Upper lobe of right lung (tissue), 1 donor: ENCODE measurements at places on chromosomes 5 and 9.

DNA sequence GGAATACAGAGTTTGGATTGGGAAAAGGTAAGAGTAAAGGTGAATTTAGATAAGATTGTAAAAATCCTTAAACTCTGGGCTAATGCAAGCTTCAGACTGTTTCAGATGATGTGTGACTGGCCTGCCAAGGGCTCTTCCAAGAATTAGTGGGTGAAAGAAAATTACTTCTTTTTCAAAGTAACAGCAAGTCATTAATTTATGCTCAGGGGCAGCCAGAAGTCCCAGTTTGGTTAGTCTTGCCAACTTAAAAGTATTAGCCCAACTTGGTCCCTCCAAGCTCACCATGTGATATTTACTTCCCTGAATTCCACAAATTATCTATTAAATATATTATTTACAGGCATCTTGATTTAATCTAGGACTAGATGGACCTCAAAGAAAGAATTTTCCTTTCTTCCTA lies 947.8 kb downstream of the NR2F1-AS1 start:
- H3K36me3 ChIP-seq: no peaks in the 10 kb centered on the region
- no peaks in the 10 kb centered on the region for H3K4me1 ChIP-seq
- DNase-seq: no peak

- H3K27me3 ChIP-seq: no peaks in the 10 kb centered on the region
- DNase-seq: no peak
- H3K4me1 ChIP-seq: no peaks in the 10 kb centered on the region
- H3K36me3 ChIP-seq: no peaks in the 10 kb centered on the region
- H3K4me3 ChIP-seq: no peak overlapping the region
Observed at GRCh38 chr9:76677481-76678055, 86.7 kb upstream of the PCA3 start.

DNA sequence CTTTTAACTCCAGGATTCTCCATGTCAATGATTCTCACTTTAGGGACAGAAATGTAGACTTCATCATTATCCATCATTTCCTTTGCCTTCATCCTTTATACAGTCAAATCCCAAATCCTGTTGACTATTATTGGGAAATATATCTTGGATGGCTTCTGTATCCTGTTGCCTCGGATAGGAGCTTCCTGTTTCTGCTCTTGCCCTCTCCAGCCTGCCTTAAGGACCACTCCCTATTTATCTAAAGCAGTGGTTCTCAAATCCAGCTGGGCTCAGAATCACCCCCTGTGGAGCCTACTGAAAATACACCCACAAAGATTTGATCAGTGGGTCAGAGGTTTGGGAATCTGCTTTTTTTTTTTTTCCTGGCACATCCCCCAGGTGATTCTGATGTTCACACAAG lies 8.5 kb downstream of the AFAP1L1 start:
- peaks cover 23% of the 10 kb centered on the region for H3K4me1 ChIP-seq
- no peak overlapping the region for H3K27ac ChIP-seq

DNA sequence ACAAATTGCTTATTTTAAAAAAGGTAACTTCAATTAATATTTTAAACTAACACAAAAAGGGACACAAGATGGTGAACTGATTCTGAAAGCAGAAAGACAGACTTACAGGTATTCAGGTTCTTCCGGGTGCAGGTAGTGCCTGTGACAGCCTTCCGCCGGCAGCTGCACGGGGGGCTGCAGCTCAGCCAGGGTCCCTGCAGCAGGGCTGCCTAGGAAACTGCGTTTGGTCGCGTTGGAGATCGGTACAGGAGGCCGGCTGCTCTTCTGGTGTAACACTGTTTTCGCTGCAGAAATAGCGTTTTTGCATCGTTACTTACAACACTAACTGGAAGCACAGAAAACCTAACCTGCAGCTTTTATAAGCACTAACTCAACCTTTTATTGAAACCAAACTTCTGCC lies 80.0 kb downstream of the CAMSAP1 start:
- no peaks in the 10 kb centered on the region for H3K27me3 ChIP-seq
- H3K4me1 ChIP-seq: no peaks in the 10 kb centered on the region
- H3K36me3 ChIP-seq: peaks cover 42% of the 10 kb centered on the region
- peak; percentile 35 for DNase-seq

DNA sequence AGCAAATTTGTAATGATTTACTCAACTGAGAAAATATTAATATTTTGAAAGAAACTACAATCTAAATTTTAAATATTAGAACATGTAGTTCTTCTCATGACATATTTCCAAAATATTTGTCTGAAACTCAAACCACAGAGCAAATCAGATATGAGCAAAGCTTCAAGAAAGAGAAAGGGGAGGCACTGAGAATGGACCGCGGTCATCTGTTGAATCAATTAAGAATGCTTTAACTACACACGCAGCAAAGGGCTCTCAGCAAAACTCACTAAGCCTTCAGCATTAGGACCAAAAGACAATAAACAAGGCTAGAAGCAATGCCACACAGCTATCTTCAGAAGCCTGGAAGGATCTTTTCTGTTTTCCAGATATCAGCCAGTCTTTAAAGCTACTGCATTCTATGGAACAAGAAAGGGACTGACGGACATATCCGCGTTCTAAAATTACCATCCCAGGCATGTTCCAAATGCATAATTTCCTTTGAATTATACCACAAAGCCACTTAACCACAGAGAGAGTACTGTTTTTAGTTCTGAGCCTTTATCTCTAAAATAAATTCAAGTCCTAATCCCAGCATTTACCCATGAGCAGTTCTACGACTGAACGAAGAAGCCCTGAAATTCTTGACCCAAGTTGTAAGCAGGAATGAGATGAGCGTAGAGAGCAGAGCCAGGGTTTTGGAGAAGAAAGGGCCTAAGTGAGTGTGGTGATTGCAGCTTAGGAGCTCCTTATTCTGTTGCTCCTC lies 513.5 kb downstream of the AGTPBP1 start:
- no peaks in the 10 kb centered on the region for H3K4me1 ChIP-seq
- H3K27ac ChIP-seq: no peak overlapping the region
- no peak for DNase-seq
- no peak overlapping the region for H3K4me3 ChIP-seq

- peaks cover 12% of the 10 kb centered on the region for H3K4me1 ChIP-seq
- H3K27me3 ChIP-seq: no peaks in the 10 kb centered on the region
- no peak for DNase-seq
- no peaks in the 10 kb centered on the region for H3K36me3 ChIP-seq
- no peak overlapping the region for H3K27ac ChIP-seq
Observed at GRCh38 chr5:124884114-124884513, 137.7 kb upstream of the ZNF608 start.

- no peak overlapping the region for H3K4me3 ChIP-seq
- H3K27me3 ChIP-seq: peaks cover 11% of the 10 kb centered on the region
- no peaks in the 10 kb centered on the region for H3K4me1 ChIP-seq
- H3K36me3 ChIP-seq: no peaks in the 10 kb centered on the region
Observed at GRCh38 chr9:124458441-124458840, 8.2 kb downstream of the ADGRD2 start.

DNA sequence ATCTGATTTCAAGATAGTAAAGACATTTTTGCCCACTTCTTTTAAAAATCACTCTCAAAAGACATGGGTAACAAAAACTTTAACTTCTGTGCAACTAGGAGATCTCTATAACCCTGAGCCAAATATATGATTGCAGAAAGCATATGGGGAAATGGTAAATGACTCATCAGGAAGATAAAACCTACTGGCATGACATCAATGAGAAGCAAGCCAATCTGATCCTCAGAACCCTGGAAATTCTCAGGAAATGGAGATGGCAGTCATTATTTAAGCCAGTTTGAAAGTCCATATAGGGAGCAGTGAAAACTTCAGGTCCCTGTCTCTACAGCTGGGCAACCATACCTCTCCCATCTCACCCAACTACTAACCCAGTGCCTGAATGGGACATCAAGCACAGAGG lies 249.7 kb upstream of the NREP start:
- no peak overlapping the region for H3K4me3 ChIP-seq
- H3K27me3 ChIP-seq: no peaks in the 10 kb centered on the region
- DNase-seq: no peak
- no peak overlapping the region for H3K27ac ChIP-seq
- H3K36me3 ChIP-seq: no peaks in the 10 kb centered on the region

GRCh38 chr9:7234144-7234543 lies 476.4 kb downstream of the KDM4C start:
- H3K4me3 ChIP-seq: no peak overlapping the region
- no peaks in the 10 kb centered on the region for H3K4me1 ChIP-seq
- H3K27ac ChIP-seq: no peak overlapping the region
- H3K36me3 ChIP-seq: no peaks in the 10 kb centered on the region

- no peak for DNase-seq
- no peak overlapping the region for H3K27ac ChIP-seq
- no peaks in the 10 kb centered on the region for H3K36me3 ChIP-seq
- peaks cover 31% of the 10 kb centered on the region for H3K27me3 ChIP-seq
- H3K4me1 ChIP-seq: no peaks in the 10 kb centered on the region
Observed at GRCh38 chr5:174755106-174755505, 30.7 kb downstream of the MSX2 start.

DNA sequence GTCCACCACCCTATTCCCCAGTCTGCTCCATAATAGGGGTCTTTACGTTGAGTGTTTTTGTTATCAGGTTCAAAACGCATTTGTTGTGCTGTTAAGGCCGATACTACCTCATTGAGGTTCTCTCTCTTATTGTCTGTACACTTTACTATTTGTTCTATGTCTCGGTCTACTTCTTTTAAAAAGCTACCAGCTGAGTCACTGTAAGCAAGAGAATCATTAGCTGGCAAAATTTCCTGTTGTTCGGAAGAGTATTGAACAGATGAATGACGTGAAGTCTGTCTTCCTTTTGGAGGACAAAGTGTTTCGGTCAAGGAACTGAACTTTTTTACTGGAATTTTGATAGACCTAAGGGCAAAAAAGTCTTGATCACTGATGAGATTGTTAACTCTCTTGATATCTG lies 10.3 kb downstream of the LYSMD3 start:
- no peak overlapping the region for H3K4me3 ChIP-seq
- no peaks in the 10 kb centered on the region for H3K27me3 ChIP-seq
- no peak overlapping the region for H3K27ac ChIP-seq
- no peak for DNase-seq
- H3K36me3 ChIP-seq: peaks cover 62% of the 10 kb centered on the region
- H3K4me1 ChIP-seq: no peaks in the 10 kb centered on the region

DNA sequence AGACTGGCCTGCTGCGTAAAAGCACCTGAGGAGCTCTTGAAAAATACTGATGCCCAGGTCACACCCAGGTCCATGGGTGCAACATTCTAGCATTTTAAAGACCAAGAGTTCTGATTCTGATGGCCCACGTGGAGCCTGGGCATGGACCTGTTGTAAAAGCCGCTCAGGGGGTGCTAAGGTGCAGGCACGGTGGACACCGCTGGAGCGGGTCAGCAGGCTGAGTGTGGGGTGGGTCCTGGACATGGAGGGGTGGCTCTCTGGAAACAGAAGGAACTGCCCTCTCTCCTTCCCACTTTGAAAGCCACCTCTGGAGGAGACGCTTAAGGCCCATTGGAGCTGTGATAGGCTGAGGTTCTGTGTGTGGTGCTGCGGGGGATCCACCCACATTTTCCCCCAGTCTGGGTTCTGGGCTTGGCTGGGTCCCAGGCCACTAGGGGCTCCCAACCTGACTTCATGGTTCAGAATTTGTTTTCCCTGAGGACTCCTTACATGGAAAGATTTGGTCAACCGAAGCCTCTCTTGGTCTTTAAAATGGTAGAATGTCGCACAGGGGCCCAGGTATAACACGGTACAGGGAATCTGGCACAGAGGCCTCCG lies 16.6 kb downstream of the GPRIN1 start:
- H3K27ac ChIP-seq: no peak overlapping the region
- H3K4me1 ChIP-seq: no peaks in the 10 kb centered on the region
- H3K27me3 ChIP-seq: peaks cover 20% of the 10 kb centered on the region
- no peak for DNase-seq
- H3K4me3 ChIP-seq: no peak overlapping the region

- H3K36me3 ChIP-seq: no peaks in the 10 kb centered on the region
- no peaks in the 10 kb centered on the region for H3K4me1 ChIP-seq
- H3K27me3 ChIP-seq: no peaks in the 10 kb centered on the region
- DNase-seq: no peak
- no peak overlapping the region for H3K4me3 ChIP-seq
- H3K27ac ChIP-seq: no peak overlapping the region
Observed at GRCh38 chr5:74969726-74970125, 82.6 kb downstream of the GCNT4 start.

DNA sequence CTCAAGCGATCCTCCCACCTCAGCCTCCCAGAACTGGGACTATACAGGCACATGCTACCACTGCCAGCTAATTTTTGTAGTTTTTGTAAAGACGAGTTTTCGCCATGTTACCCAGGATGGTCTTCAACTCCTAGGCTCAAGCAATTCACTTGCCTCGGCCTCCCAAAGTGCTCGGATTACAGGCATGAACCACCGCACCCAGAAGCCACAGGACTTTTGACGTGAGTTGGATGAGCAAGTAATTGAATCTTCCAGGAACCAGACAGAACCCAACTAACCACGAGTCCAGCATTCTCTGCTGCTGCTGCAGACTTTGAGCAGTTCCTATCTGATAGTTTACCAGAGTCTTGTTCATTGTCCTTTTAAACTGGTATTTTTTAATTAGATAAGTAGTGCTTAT lies 9.6 kb upstream of the ATP6V0E1 start:
- H3K4me1 ChIP-seq: no peaks in the 10 kb centered on the region
- peaks cover 11% of the 10 kb centered on the region for H3K36me3 ChIP-seq
- H3K4me3 ChIP-seq: no peak overlapping the region
- no peak overlapping the region for H3K27ac ChIP-seq
- DNase-seq: no peak

- H3K27ac ChIP-seq: no peak overlapping the region
- H3K27me3 ChIP-seq: no peaks in the 10 kb centered on the region
- no peak overlapping the region for H3K4me3 ChIP-seq
Observed at GRCh38 chr9:74663439-74663838, 166.3 kb downstream of the RORB start.

DNA sequence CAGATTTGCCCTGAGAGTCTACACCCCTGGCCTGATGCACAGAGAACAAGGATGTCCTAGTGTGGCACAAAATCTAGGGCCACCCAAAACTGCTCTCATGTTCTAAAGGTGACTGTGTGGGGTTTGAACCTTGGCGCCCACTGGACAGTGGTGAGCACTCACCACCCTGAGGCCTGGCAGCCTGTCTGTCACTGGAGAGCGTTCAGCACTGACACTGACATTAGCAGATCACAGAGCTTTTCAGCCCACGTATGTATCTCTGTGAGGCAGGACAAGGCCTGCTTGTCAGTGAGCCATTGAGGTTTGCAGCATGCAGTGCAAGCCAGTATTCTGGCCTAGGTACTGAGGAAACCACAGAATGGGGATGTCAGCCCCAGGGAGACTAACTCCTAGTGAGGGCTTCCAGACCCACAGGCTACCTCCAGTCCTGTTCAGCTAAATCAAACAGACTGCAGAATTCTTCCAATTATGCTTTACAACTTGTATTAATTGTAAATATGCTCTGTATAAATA lies 38.9 kb upstream of the SLC2A8 start:
- H3K4me1 ChIP-seq: peaks cover 8% of the 10 kb centered on the region
- no peaks in the 10 kb centered on the region for H3K27me3 ChIP-seq
- no peak overlapping the region for H3K4me3 ChIP-seq
- no peak overlapping the region for H3K27ac ChIP-seq

- peak overlapping the region; percentile 12 for H3K27ac ChIP-seq
- H3K4me3 ChIP-seq: no peak overlapping the region
- H3K36me3 ChIP-seq: no peaks in the 10 kb centered on the region
- H3K4me1 ChIP-seq: peaks cover 5% of the 10 kb centered on the region
Observed at GRCh38 chr9:18849890-18850677, 182.9 kb downstream of the SAXO1 start.

- no peak for DNase-seq
- no peaks in the 10 kb centered on the region for H3K4me1 ChIP-seq
- H3K36me3 ChIP-seq: no peaks in the 10 kb centered on the region
- H3K4me3 ChIP-seq: no peak overlapping the region
- no peaks in the 10 kb centered on the region for H3K27me3 ChIP-seq
Observed at GRCh38 chr5:82512025-82512424, 233.9 kb upstream of the RPS23 start.

- no peak overlapping the region for H3K27ac ChIP-seq
- no peaks in the 10 kb centered on the region for H3K27me3 ChIP-seq
- DNase-seq: no peak
- no peak overlapping the region for H3K4me3 ChIP-seq
- no peaks in the 10 kb centered on the region for H3K36me3 ChIP-seq
- H3K4me1 ChIP-seq: no peaks in the 10 kb centered on the region
Observed at GRCh38 chr9:123191260-123191659, 77.1 kb downstream of the STRBP start.
